ENCODE measurements at places on chromosomes 7 and 10.

GRCh38 chr7:28954471-28954870 lies 3.7 kb downstream of the TRIL start:
- DNase-seq: no peak

- no peak for DNase-seq
Measured at GRCh38 chr7:36034020-36034419, 119.0 kb upstream of the EEPD1 start.

GRCh38 chr7:42930889-42931288 lies 1.1 kb downstream of the PSMA2 start:
- DNase-seq: no peak

DNA sequence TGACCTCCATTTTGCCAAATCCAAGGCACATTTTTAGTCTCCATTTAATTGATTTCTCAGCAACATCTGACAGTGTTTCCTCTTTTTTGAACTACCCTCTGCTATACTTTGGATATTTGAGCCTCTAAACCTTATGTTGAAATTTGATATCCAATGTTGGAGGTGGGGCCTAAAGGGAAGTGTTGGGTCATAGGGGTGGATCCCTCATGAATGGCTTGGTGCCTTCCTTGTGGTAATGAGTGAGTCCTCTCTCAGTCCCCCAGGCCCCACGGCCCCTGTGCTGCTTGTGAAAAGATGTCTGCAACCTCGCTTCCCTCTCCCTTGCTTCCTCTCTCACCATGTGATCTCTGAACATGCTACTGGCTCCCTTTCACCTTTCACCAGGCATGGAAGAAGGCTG lies 96.8 kb upstream of the DGKB start:
- no peak for DNase-seq

- DNase-seq: no peak
Measured at GRCh38 chr7:16083931-16084330, 337.4 kb downstream of the CRPPA start.

GRCh38 chr7:149427893-149428292 lies 33.0 kb downstream of the ZNF777 start:
- DNase-seq: no peak
